Stimulated activated CD8-positive, alpha-beta memory T cell treated with anti-CD3 and anti-CD28 coated beads, Interleukin-2, amount 100 ng/mL, for 1 hour (primary cell): ENCODE measurements at places on chromosomes 13 and 19.

GRCh38 chr13:32209652-32210051 lies 105.5 kb downstream of the ZAR1L start:
- no peak for DNase-seq

DNA sequence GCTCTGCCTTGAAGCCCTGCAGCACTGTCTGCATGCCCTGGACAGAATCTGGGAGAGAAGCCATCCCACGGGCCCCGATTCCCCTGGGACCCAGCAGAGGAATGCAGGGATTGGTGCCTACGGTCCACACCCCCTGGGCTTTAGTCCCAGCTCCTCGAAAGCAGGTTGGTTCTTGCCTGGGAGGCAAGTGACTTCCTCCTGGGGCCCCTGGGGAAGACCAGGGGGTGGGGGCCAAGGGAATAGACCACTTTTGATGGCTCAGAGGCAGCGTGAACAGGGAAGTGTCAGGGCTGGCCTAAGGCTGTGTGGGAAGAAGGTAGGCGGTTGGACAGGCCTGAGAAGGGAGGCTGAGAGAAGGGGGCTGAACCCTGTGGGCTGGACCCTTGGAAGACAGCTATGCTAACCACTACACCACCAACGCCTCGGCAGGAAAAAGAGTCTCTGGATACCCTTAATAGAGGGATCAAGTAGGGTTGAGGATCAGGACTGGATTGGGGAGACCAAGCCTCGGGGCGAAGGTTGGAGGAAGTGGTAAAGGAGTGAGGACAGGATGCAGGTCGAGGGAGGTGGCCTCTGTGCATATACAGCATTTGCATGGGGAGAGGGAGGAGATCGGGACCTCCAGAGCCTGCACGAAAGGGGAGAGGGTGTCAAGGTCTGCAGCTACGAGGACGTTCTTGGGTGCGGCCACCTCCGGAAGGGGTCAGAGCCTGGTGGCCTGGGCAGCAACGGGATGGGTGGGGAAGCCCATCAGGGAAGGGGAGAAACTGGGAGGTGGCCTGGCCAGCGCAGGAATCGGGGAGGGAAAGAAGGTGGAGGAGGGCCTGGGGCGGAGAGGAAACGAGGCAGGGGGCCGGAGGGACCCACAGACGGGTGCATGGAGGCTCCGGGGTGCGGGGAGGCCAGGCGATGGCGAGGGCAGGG lies 709 bp downstream of the DPP9 start:
- DNase-seq: no peak

DNA sequence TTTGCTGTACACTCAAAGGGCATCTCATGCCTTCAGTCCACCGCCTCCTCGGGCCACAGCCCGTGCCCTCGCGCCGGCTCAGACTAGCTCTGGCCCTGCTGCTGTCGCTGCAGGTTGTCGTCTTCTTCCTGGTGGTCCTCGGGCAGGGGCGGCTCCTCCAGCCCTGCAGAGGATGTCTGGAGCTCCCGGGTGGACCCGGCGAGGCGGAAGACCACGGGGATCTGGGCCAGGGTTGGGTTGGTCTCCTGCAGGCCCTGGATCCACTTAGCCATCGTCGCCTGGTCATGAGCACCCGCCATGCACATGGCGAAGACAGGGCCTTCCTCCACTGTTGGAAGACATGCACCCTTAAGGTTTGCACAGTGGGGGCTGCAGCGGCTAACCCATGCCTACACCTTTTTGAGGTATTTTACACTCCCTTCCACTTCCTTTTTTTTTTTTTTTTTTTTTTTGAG lies 489 bp upstream of the ZNF653 start:
- no peak for DNase-seq

GRCh38 chr19:58021541-58022282 lies 12.1 kb upstream of the ZSCAN1 start:
- no peak for DNase-seq

DNA sequence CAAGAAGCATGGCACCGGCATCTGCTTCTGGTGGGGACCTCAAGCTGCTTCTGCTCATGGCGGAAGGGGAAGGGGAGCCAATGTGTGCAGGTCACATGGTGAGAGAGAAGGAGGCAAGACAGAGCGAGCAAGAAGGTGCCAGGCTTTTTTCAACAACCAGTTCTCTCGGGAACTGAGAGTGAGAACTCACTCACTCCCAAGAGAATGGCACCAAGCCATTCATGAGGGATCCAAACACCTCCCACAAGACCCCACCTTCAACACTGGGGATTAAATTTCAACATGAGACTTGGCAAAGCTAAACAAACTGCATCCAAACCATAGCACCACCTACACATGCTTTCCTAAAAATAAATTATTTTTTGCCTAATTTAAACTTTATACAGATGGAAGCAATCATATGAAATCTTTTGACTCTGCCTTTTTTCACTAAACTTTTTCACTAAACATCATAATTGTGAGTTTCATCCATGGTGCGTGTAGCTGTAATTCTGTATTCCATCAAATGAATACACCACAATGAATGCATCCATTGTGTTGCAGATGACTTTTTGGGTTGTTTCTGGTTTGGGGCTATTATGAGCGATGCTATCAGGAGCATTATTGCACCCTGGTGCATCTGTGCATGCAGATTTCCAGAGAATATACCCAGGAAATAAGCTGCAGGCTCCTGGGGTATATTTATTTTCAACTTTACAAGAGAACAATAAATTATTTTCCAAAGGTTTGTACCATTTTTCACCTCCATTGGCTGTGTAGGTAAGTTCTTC lies 14.6 kb upstream of the IPO5 start:
- DNase-seq: no peak

DNA sequence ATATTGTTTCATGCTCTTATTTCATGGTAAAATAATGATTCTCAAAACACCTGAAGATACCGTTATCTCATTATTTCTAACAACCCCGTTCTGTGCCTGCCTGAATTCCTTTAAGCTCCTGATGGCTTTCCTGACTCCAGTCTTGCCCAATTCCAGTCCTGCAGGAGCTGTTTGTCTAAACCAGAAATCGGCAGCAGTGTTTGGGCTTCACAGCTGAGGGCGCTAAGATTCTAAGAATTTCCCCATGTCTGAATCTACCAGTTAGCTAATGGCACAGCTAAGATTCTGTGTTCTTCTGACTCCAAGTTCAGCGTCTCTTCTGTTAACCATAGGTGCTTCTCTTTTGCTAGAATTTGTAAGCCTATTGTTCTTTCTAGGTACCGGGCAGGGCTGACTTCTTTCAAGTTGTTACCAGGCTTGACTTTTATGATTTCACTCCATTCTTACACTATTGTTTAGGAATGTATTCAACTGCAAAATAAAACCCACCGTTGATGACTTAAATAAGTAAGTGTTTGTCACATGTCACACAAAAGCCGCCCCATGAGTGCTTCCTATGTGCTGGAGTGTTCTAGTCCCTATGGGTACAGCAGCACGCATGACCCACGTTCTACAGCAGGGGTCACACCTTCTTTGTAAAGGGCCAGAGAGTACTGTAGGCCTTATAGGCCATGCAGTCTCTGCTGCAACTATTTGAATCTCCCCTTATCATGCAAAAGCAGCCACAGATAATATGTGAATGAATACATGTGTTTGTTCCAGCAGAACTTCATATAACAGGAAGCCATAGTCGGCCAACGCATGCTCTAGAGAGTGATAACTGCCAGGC lies 168.3 kb upstream of the RNF113B start:
- DNase-seq: no peak

DNA sequence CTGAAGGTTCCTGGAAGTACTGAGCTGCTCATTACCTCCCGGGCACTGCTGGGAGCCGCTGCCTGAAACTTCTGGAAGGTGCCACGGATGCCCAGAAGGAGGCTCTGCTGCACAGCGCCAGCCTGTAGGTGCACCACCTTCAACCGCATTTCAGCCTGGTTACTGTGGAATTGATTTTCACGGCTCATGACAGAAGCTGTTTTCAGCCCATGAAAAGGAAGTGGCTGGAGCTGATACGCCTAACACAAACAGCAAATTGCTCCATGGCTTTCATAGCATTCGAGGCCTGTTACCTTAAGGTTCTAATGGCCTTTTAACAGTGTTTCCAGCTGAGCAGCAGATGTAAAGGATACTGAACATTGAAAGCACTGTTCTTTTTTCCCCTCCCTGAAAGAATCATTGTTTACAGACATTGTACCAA lies 22.0 kb downstream of the GPC6 start:
- no peak for DNase-seq

DNA sequence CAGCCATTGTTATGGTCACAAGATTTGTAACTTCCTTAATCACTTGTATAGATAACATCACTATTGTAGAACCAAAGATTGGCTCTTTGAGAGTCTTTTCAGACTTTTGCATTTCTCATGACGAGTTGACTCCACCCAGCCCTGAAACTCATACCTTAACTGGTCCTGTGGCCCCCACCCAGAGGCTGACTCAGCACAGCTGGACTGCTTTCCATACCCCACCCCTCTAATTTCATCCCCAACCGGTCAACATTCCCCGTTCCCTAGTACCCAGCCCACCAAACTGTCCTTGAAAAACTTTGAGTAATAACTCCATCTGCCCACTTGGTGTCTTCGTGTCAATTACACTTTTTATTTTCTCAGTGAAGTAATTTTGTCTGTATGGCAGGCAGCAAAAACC lies 32.1 kb upstream of the SLITRK1 start:
- no peak for DNase-seq

DNA sequence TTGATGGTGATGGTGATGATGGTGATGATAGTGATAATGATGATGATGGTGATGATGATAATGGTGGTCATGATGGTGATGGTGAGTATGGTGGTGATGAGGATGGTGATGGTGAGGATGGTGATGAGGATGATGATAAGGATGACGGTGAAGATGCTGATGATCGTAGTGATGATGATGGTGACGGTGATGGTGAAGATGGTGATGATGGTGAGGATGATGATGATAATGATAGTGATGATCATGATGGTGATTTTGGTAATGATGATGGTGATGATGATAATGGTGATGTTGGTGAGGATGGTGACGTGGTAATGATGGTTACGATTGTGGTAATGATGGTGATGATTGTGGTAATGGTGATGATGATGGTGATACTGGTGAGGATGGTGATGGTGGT lies 10.8 kb upstream of the BCAT2 start:
- DNase-seq: no peak

DNA sequence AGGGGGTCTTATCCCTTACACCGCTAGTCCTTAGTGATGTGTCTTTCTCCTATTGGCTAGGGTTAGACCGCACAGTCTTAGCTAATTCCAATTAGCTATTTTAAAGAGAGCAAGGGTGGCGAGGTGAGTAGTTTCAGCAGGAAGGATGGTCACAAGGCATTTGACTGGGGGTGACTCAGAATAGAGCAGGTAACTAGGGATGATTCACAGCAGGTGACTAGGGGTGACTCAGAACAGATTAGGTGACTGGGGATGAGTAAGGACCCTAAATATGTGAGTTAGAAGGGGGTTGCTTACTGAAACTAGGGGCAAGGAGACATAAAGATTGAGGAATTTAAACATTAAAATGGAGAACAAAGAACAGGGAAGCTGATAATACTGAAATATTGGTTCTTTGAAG lies 64.3 kb downstream of the ZNF66 start:
- no peak for DNase-seq

DNA sequence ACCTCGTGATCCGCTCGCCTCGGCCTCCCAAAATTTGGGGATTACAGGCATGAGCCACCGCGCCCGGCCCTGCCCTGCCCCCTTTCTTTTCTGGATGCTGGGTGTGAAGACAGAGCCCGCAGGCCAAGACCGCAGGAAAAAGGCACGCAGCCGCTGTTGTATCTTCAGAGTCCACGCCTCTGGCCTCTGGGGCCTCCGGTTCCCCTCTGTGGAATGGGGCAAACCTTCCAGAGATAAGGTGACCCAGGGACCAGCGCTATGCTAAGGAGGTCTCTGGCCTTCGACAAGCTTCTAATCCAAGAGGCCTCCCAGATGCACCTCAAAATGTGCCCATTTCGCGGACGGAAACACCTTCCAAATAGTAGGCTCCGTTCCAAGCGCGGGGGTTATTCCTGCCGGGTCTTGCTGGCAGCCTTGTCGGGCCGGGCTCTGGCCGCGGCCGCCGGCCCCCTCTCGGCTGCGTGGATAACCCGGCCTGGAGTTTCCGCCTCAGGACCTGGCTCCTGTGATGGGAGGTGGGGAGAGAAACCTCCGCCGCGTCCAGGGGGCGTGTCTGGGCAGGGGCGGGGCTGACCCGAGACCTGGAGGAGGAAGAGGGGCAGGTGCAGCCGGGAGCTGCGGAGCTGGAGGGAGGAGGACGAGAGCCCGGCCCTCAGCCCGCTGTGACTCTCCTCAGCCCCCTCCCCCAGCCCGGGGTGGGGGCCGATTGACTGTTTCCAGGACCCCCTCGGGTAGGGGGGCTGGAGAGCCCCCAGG lies 13.1 kb downstream of the TJP3 start:
- peak; percentile 63 for DNase-seq

- no peak for DNase-seq
Observed at GRCh38 chr13:51801631-51802099, 2.3 kb downstream of the DHRS12 start.

DNA sequence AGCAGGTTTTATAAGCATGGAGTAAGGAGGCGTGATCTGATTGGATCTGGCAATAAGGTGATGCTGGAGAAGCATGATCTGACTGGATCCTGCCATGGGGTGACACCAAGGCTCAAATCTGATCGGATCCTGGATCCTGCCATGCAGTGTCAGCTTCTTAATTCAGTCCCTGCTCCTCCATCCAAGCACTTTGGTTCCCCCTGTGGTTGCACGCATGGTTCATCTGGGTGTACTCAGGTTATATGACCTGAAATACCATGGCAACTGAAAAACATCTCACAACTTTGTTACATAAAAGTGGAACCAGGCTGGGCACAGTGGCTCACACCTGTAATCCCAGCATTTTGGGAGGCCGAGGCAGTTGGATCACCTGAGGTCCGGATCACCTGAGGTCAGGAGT lies 17.6 kb upstream of the KLK4 start:
- DNase-seq: no peak

GRCh38 chr13:48398450-48399095 lies 14.3 kb downstream of the LPAR6 start:
- DNase-seq: no peak

DNA sequence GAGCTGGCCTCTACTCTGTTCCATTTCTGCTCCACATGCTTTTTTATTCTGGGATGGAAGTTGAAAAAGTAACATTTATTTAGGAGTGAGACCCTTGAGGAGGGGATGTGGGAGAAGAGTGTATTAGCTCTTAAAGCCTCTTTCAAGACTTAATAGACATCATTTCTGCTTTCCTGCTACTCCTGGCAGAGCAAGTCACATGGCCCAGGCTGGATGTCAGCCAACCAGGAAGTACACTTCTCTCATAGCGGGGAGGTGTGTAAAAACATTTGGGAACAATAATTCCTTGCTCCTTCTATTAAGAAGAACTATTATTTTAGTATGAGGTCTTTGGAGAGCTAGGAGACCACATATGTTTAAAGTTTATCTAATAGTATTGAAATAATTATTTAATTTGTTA lies 40.6 kb upstream of the FAM216B start:
- DNase-seq: no peak

- DNase-seq: no peak
Observed at GRCh38 chr19:50899569-50899968, 11.6 kb downstream of the KLK4 start.

GRCh38 chr19:18308051-18308947 lies 14.6 kb downstream of the LSM4 start:
- no peak for DNase-seq
